Neural crest cell (in vitro differentiated cells): ENCODE measurements at places on chromosomes 6 and 20. TPM values are rescaled to one million over a fixed set of nuclear protein-coding genes. Genes with fewer than 3 reads are reported as not detected.
A peak's percentile ranks its signal among the peaks of the same experiment; 100 is the strongest.

Gene SLC25A27
- 5.8 and 8.4 TPM in 2 replicates for total RNA-seq

Gene METTL24
- 3.6 and 4.7 TPM in 2 replicates for total RNA-seq

Gene ELOVL2
- total RNA-seq = 12.8 and 13.8 TPM in 2 replicates

Gene RIPOR2
- total RNA-seq = 2.9 and 3.5 TPM in 2 replicates

Gene SDCBP2
- total RNA-seq = 1.6 and 2.4 TPM in 2 replicates

Gene HSPA12B
- total RNA-seq = 1.1 and 1.3 TPM in 2 replicates

Gene NR2E1
- total RNA-seq = not detected in 2 replicates

Gene TRERF1
- total RNA-seq = 12.4 and 14.0 TPM in 2 replicates

Gene RNF144B
- 0.23 and 0.59 TPM in 2 replicates for total RNA-seq

Gene SSTR4
- total RNA-seq = not detected in 2 replicates

Gene ANKRD66
- total RNA-seq = not detected in 2 replicates

Gene PCK1
- total RNA-seq = not detected in 2 replicates

Gene HLA-DOB
- 0.28 TPM in 1 of 2 replicates, not detected in the other for total RNA-seq

Gene FAM83C
- total RNA-seq = not detected in 2 replicates

Gene KIAA1755
- total RNA-seq = 8.6 and 9.5 TPM in 2 replicates

GRCh38 chr6:33049323-33050013 is 24.0 kb downstream of the HLA-DPA1 start:
- no peak for DNase-seq

- DNase-seq = no peak
These were observed 29.7 kb downstream of the CEP162 start for GRCh38 chr6:84197708-84198107.

- DNase-seq = no peak
These were observed 9.5 kb downstream of the OVOL2 start for GRCh38 chr20:18048176-18048575.

DNA sequence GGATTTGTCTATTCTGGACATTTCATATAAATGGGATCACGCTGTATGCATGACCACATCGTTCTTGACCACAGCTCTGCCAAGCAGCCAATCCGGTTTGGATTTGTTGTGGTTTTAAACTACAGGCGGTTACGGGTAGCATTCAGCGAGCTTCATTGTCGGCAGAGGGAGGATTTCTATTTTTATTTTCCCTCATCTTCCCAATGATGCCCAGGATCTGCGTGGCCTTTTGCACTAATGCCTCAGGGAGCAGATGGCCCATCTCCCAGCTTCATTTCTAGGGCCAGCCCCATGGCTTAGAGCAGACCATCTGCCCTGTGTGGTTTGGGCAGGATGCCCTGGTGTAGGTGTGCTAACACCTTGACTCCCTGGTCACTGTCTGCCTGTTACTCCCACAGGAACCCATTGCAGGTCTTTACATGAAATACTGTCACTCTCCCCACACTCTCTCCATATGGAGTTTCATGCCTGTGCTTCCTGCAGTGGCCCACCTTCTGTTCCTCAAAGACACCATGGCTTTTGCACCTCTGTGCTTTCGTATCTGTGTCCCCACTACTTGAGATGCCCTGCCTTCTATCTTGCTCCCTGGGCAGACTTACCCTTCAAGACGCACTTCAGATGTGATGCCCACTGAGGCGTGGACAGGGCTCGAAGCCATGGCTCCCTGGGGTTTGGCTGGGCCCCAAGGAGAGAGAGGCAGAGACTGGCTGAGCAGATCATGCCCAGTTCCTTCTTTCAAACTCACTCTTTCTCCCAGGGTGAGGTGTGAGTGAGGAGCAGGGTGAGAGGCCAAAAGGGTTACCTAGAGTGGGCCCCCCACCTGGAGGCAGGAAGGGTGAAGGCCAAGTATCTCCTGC is 26.0 kb downstream of the SDCBP2 start:
- no peak for DNase-seq

- no peak for DNase-seq
These were observed 32.1 kb upstream of the RANBP9 start for GRCh38 chr6:13743736-13744127.

DNA sequence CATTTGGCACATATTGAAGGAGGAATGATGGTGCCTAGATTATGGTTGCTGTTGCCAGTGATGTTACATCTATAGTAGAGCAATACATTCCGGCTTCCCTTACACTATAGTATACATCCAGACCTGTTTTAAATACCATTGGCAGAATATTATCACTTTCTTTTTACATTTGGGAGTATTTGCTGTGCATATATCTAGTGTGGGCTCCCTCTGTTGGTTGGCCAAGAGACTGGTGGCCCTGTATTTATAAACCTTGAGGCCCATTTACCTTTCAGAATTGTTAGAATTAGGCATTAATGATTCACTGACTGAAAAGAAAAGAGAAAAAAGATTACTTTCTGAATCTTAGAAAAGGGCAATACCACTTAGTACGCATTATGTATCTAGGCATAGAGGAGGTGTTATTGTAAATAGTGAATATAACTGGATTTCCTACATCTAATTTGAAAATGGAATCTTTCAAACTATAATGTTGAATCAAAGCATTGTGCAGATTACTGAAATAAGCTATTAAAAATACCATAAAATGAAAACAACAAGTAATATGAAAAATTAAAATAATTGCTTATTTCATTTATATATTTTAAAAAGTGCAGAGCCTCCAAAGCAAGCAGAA is 628.8 kb upstream of the MAN1A1 start:
- DNase-seq = no peak

DNA sequence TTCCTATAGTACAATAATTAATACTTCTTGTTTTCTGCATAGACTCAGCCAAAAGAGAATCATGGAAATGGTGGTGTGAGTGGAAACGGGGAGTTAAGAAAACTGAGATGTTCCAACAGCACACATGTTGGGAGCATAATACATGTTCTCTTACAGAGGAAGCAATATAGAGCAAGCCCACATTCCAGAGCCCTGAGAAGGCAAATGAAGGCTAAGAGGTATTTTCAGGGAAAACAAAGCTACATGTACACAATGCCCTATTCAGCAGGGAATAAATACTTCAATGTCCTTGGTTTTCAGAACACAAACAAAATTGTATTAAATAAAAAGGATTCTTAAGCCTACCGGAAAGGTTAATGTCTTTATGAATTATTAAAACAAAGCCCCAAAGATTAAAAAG is 35.1 kb upstream of the SMIM8 start:
- DNase-seq = no peak

DNA sequence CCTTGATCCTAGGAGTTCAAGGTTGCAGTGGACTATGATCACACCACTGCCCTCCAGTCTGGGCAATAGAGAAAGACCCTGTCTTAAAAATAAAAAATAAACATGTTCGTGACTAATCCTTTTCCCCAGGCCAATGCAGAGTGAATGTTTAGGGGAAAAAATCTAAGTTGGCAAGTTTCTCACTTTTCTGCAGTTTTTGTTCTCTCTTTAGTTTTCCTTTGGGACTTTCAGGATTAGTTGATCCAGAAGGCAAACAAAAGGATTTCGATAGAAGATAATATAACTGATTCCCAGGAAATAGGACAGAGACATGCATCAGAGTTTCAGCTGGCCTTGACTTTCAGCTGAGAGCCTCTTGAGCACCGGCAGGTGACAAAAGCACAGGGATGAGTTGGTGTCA is 53.3 kb downstream of the SOD2 start:
- DNase-seq = no peak

DNA sequence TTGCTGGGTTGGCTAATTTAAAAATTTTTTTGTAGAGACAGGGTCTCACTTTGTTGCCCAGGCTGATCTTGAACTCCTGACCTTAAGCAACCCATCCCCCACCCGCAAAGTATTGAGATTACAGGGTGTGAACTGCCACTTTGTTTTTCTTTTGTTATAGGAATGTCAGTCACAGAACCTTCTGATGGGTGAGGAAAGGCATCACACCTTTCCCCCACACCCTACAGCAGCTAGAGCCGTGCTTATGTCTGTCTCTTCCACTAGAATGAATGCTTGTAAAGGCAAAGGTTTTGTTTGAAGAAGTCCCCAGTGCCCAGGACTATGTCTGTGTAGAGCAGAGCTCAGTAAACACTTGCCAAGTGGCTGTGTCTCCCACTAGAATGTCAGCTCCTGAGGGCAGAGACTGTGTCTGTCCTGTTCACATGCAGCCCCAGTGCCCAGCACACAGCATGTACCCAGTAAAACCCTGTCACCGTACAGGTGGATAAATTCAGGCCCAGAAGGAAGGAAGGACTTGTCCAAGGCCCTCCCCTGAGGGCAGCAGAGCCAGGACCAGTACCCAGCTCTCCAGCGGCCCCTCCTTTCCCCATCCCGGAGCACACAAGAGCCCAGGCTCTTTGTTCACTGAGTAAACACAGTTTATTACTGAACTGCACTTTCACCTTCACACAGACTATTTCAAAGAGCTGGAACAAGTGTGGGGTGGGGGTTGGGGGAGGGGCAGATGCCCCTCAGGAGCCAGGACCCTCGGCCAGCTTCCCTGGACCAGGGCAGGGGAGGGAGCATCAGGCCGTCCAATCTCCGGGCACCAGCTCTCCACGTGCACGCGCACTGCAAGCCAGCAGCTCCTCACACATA is 26.4 kb downstream of the COX4I2 start:
- no peak for DNase-seq

- DNase-seq = no peak
These were observed 49.2 kb downstream of the SESN1 start for GRCh38 chr6:109045493-109045892.

DNA sequence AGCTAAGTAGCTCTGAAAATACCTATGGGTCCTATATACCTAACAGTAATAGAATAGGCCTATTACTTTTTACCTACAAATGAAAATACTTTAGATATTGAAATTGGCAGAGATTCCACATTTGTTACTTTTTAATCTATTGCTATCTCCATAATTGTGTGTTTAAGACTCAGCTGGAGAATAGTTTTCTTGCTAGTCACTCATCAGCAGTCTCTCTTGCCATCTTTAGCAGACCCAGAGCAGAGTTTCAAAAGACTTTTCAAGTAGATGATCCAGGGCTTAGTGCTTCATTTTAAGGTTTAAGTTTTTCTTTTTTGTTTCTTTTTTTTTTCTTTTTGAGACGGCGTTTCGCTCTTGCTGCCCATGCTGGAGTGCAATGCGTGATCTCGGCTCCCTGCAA is 12.9 kb downstream of the ANKS1A start:
- no peak for DNase-seq

- DNase-seq = peak; percentile 95
These were observed 9.6 kb downstream of the OR2B2 start for GRCh38 chr6:27902335-27903314.

DNA sequence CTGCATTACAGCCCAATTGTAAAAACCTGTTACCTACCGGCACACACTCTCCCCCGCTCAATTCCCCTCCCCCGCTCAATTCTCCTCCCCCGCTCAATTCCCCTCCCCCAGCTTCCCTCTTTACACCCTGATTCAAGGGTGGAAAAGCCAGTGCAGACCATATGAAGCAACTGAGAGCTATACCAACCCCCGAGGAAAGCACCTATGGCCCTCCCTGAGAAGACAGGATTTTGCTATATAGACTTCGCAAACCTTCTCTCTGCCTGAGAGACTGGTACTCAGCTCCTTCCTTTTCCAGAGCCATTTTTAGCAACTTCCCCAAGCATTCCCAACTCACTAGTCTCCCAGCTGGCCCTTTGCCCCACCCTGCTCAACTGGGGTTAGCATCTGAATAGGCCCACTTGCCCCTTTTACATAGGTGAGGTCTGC is 7.6 kb downstream of the GNAS-AS1 start:
- DNase-seq = no peak

DNA sequence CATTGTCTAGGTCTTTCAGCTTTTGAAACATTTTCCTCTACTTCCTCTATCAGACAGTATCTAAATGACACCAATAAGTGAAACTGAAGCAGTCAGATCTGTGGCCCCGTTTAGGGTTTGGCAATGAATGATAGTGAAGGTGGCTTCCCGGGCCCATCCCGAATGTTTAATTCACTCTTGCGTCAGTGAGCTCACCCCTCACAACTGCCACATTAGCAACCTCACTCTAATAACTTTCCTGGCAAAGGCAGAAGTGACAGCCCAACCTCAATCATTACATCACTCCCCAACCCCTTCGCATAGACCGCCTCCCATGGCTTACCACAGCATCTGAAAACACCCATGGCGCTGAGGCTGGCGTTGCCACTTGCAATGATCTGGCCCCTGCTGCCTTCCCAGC is 92.4 kb upstream of the CD83 start:
- no peak for DNase-seq

DNA sequence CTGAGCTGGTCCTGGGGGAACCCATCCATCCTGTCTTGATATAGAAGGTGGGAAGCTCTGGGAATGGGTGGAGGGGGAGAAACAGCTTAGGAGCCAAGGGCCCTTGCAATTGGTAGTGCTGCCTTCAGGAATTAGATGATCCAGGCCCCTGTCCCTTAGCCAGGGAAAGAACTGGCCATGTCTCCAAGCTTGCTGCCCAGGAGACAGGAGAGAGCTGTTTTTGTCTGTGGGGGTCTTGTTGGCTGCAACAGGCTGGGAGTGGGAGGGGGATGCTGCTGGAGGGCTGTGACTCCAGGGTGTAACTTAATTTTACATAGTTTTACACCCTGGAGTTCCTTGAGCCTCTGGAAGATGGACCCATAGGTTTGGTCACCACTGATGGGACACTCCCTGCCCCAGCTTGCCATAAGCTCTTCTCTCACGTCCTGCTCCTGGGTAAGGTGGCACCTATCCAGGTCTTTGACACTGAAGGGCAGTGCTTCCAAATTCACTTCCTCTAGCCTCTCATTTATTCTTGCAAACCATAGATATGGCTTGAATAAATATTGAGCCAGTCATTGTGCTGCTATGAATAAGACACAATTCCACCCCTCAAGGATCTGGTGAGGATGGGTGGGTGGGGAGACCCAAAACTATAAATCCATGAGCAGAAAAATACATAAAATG is 16.8 kb downstream of the VEGFA start:
- no peak for DNase-seq

DNA sequence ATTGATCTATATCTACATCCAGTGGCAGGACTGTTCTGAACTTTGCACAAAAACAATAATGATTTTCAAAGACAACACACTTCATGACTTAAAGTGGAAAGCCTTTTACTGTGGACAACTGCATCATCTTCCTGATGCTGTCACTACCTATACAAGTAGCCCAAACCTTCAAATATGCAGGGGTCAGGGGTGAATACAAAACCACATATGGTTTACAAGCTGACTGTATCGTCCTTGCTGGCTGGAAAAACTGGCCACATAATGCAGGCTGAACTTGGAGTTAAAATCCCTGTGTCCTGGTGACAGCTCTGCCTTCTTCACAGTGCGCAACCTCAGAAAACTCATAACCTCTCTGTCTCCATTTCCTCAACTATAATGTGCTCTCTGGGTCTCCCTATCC is 128.9 kb downstream of the GMDS start:
- DNase-seq = no peak

DNA sequence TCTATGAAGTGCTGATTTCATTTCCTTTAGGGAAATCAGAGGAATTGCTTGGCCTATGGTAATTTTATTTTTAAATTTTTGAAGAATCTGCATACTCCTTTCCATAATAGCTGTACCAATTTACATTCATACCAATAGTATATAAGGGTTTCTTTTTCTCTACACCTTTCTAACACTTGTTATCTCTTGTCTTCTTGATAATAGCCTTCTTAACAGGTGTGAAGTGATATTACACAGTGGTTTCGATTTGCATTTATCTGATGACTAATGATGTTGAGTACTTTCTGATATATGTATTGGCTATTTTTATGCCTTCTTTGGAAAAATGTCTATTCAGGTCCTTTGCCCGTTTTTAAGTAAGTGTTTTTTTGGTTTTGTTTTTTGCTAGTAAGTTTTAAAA is 40.8 kb downstream of the SMAP1 start:
- no peak for DNase-seq
